ENCODE measurements at places on chromosomes 11 and 22. TPM values are rescaled to one million over a fixed set of nuclear protein-coding genes. Genes with fewer than 3 reads are reported as not detected.
A peak's percentile ranks its signal among the peaks of the same experiment; 100 is the strongest.

DNA sequence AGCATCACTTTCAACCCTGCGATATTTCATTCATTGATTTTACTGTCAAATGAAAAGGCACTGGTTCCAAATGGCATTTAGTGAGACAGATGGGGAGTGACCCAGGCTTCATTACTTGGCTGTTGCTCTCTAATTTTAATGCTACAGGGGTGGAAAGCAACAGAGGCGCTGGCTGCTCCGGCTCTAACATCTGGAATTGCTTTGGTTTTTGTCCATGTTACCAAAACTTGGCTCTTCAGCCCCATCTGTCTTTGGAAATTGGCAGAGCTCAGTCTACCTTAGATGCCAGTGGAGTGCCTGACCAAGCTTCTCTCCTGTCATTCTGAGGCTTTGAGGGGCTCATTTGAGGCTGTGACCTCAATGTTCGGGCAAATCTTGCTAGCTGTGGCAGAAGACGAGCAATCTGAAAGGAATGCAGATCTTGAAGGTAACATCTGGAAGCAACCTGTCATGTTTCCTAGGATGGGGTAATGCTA lies 409.5 kb upstream of the SYN3 start:
- DNase-seq = no peak

DNA sequence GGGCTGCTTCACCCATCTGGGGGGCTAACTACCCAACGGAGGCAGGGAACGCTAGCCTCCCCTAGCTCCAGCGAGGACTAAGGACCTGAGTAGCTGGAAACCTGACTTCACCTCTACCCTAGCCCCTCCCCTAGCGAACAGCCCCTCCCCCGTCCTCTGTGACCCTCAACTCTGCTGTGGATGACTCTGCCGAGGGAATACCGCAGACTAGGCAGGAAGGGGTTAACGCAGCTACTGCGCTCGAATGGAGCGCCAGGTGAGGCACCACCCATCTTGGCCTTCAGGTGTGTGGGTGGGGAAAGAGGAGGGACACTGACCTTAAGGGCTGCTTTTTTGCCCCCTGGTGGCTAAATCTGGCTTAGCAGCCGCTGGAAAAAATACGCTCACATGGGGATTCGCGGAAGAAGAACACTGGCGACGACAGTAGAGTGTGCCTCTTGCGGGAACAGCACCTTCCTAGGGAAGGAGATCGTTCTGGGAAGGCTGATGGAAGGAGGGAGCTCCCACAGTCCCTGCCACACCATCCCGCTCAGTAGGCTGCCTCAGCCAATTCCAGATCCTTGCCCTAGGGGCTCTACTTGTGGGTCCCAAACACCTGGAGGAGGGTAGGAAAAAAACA lies 4.5 kb upstream of the BCL9L start:
- DNase-seq = peak; percentile 81

DNA sequence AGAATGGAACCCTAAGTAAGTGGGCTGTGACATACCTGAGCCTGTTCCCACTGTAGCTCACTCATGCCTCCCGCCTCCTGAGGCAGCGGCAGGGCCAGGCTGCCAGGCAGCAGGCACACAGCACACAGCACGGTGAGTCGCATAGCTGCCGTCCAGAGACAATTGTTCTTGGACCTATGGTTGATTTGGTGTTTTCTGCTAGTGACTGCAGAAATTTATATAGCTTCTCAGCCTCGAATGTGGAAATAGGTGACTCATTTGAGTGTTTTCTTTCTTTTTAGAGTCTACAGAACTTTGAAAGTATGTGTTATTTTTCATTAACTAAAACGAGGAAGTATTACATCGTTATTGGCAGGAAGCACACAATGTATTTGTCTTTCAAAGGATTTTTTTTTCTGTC lies at the start of gene MMP7:
Gene MMP7 (minus strand): TSS at position 190 of the 400 bp plus-strand sequence. CDS start 47 bp downstream, at position 143.
- no peak for DNase-seq

GRCh38 chr11:60978546-60979380 lies 7.3 kb downstream of the CD6 start:
- DNase-seq = no peak

DNA sequence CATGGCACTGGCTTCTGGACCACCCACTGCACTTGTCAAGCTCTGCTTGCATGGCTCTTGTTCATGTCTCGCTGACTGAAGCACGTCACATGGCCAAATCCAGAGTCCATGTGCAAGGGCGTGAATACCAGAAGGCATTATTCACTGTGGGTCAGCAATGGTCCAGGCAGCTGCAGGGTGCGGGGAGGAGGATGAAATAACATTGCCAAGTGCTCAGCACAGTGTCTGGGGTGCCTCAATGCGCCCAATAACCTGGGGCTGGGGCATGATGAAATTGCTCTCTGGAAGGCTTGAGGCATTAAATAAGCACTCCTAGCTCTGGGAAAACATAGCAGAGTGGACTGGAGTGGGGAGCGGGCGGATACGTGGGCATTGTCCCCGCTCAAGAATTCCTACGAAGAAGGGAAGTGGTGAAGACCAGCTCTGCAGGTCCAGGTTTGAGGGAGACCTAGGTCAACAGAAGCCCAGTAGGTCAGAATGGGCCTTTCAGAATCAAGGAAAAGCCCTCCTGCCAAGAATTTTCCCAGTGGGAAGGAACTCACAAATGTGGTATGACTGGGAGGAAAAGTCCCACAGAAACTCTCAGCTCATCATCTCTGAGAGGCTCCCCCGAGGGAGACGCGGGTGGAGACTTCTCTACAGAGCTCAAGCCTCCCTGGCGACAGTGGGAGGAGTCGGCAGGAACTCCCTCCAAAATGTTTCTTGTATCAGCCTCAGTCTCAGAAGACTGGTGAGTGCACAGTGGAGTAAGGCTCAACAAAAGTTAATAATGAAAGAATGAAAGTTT lies 15.3 kb upstream of the ACCSL start:
- DNase-seq = no peak

- no peak for DNase-seq
These were observed 139.3 kb downstream of the CEP164 start for GRCh38 chr11:117466966-117467365.

GRCh38 chr11:118522571-118523072 lies 4.7 kb upstream of the TTC36 start:
- no peak for DNase-seq

DNA sequence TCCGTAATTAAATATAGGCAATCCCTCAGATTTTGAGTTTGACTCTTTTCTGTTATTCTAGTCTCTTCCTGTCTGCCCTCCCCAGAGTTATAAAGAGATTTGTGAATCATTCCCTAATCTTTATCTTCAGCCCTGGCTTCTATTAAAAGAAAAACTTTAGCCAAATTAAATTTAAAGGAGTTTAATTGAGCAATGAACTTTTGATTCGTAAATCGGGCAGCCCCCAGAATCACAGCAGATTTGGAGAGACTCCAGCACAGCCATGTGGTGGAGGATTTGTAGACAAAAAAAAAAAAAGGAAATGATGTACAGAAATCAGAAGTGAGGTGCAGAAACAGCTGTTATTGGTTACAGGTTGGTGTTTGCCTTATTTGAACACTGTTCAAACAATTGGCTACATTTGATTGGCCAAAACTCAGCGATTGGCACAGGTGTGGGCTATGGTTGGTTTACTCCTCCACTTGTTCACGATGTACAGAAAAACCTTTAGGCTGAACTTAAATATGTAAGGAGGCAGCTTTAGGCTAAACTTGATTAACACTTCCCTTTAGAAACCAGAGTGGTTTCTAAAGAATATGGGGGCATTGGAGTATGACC lies 2.3 kb upstream of the ALKBH8 start:
- no peak for DNase-seq

- no peak for DNase-seq
These were observed 299.3 kb downstream of the BRD1 start for GRCh38 chr22:49528420-49528720.

GRCh38 chr22:26658161-26658560 lies 773 bp downstream of the MIAT start:
- no peak for DNase-seq

DNA sequence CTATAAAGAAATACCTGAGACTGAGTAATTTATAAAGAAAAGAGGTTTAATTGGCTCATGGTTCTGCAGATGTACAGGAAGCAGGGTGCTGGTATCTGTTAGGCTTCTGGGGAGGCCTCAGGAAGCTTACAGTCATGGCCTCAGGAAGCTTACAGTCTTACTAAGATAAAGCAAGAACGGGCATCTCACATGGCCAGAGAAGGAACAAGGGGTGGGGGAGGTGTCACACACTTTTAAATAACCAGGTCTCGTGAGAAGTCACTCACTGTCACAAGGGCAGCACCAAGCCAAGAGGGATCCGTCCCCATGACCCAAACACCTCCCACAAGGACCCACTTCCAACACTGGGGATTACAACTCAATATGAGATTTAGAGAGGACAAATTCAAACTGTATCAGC lies 192.8 kb upstream of the B3GAT1 start:
- DNase-seq = no peak

GRCh38 chr11:68950270-68950669 lies 30.5 kb downstream of the MRGPRD start:
- no peak for DNase-seq

DNA sequence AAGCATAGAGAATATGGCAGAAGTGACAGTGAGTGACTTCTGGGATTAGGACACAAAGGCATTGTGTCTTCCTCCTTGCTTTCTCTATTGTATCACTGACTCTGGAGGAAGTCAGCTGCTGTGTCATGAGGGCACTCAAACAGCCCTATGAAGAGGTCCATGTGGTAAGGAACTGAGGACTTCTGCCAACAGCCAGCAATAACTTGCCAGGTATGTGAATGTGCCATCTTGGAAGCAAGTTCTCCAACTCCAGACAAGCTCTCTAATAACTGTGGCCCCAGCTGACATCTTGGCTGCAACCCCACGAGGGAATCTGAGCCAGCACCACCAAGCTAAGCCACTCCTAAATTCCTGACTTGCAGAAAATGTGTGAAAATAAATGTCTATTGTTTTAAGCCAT lies 83.6 kb upstream of the ZBED5 start:
- DNase-seq = no peak

DNA sequence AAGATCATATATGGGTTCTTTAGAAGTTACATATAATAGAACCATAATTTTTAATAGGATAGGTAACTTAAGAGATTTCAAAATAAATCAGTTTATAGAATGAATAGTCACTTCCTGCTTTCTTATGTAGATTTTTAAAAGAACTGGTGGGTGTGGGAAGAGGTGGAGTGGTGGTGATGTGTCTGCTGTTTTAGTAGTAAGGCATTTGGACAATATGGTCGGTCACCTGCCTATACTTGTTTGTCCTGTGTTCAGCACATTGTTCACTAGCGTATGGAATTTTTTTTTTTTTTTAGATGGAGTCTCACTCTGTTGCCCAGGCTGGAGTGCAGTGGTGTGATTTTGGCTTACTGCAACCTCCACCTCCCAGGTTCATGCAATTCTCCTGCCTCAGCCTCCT lies 39.3 kb downstream of the CCDC81 start:
- no peak for DNase-seq

DNA sequence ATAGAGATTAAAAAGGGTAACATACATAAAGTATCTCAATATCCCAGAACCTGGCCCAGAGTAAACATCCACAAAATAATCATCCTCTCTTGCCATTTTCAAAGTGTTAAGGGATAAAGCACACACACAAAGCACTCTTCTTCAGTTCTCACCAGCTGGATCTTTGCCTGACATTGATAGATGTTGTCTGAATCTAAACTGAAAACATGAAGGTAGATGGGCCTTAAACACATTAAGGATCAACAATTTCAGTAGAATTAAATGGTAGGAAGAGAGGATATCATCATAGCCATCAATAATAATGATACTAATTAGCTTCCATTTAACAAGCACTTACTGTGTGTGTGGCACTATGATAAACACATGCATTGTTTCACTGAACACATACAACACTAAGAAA lies 261.1 kb downstream of the OPCML start:
- DNase-seq = no peak

- no peak for DNase-seq
These were observed 72.9 kb downstream of the CACNA1I start for GRCh38 chr22:39643311-39644083.

- DNase-seq = no peak
These were observed 72.9 kb upstream of the LMO1 start for GRCh38 chr11:8336356-8337129.

- no peak for DNase-seq
These were observed 24.0 kb upstream of the ATXN10 start for GRCh38 chr22:45647532-45648225.

- DNase-seq = peak; percentile 72
These were observed 741 bp upstream of the MTA2 start for GRCh38 chr11:62602141-62603071.

DNA sequence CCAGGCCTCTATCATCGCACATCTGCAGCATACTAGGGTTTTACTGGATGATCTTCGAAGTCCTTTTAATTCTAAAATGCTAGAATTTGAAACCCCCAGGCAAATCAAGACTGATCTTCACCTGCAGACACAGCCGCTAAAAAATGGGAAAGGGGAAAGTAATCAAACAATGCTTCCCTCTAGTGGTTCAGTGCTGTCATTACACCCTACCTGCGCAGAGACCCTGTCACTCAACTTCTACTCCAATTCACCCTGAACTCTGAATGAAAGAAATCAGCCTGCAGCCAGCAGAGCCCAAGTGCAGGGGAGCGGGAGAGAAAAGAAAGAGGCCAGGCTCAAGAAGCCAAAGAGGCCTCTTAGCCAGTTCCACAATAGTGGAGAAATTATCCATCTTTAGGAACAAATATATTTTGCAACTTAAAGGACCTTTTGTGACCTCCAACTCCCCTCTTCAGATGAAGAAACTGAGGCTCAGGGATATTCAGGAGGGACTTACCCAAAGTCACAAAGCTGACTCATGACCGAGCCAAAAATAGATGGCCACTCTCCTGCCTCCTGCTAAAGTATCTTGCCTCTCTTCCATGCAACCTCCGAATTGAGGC lies 33.0 kb downstream of the SERGEF start:
- no peak for DNase-seq

- no peak for DNase-seq
These were observed 8.8 kb downstream of the UPB1 start for GRCh38 chr22:24503843-24504338.

- no peak for DNase-seq
These were observed 66.4 kb downstream of the CD82 start for GRCh38 chr11:44631831-44632230.

DNA sequence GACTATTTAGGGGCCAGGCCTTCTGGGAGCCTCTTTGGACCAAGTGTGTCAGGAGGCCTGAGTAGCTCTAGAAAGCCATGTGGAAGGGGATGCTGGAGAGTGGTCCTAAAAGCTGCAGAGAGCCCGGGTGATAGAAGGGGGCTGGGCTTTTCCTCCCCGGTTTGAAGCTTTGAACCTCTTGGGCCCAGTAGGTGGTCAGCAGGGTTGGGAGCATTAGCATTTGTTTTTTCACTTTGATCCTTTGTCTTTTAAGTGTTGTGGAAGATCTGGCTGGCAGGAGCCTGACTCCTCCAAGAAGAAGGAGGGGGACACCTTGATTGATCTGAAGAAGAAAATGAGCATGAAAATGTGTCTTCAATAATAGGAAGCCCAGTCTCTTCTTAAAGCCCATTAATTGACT lies 596.6 kb downstream of the INSC start:
- no peak for DNase-seq

The OR52H1 gene
- not detected for polyA plus RNA-seq

The SUSD2 gene
- polyA plus RNA-seq = 6.3 TPM

The DERL3 gene
- 3.6 TPM for polyA plus RNA-seq

The GGTLC3 gene
- 0.82 TPM for polyA plus RNA-seq

The ROM1 gene
- polyA plus RNA-seq = 7.5 TPM

The RIMBP3C gene
- not detected for polyA plus RNA-seq

The FXYD2 gene
- polyA plus RNA-seq = 6.4 TPM

The MACROD1 gene
- polyA plus RNA-seq = 17.3 TPM

The KRTAP5-9 gene
- polyA plus RNA-seq = 0.57 TPM

The TOMM22 gene
- 85.2 TPM for polyA plus RNA-seq

The IFITM5 gene
- 0.33 TPM for polyA plus RNA-seq

The MMP1 gene
- polyA plus RNA-seq = 5.3 TPM

The CASP5 gene
- polyA plus RNA-seq = 0.21 TPM

The SCGB1C1 gene
- not detected for polyA plus RNA-seq

All from right lung (tissue), 10 donors.